ENCODE measurements at places on chromosomes 1 and 21.

GRCh38 chr1:85387781-85388180, 77.2 kb downstream of the DDAH1 start:
- DNase-seq, result no peak

GRCh38 chr1:63014267-63014666, 230.3 kb downstream of the ATG4C start:
- no peak for DNase-seq

DNA sequence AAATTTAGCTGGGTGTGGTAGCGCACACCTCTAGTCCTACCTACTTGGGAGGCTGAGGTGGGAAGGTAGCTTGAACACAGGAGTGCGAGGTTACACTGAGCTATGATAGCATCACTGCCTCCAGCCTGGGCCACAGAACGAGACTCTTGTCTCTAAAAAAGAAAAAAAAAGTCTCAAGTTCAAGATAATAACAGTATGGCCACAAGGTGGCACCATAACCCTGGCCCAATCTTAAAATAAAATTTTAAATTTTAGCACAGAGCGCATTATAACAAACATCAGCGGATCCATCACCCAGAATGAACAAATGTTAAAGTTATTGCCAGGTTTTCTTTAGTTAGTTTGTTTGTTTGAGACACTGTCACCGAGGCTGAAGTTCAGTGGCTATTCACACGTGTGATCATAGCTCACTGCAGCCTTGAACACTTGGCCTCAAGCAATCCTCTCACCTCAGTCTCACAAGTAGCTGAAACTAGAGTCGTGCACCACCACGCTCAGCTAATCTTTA, 2.9 kb upstream of the HTR6 start:
- no peak for DNase-seq

DNA sequence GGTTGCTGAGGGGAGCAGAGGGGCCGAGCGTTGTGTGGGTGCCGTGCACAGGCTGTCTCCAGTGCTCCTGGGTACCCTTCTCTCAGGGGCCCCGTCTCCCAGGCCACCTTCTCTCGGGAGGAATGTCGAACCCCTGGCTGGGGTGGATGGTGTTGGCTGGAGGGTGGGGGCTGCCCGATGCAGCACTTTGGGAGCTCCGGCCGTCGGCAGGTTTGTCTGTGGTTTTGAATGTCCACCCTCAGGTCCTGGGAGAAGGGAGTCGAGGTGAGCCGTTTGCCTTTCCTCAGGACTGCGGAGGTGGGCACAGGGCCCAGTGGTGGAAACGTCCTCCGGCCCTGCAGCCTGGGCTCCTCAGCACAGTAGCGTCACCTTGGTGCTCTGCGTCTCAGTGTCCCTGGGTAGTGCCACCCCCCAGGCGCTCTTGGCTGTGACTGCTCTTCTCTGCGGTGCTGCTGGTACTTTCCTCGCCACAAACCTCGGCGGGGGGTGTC, 14.5 kb downstream of the SLX9 start:
- DNase-seq, result no peak

- DNase-seq, result no peak
Observed at GRCh38 chr1:11484321-11484655, 5.3 kb downstream of the DISP3 start.

- no peak for DNase-seq
Observed at GRCh38 chr1:43235451-43236121, 34.2 kb upstream of the TMEM125 start.

DNA sequence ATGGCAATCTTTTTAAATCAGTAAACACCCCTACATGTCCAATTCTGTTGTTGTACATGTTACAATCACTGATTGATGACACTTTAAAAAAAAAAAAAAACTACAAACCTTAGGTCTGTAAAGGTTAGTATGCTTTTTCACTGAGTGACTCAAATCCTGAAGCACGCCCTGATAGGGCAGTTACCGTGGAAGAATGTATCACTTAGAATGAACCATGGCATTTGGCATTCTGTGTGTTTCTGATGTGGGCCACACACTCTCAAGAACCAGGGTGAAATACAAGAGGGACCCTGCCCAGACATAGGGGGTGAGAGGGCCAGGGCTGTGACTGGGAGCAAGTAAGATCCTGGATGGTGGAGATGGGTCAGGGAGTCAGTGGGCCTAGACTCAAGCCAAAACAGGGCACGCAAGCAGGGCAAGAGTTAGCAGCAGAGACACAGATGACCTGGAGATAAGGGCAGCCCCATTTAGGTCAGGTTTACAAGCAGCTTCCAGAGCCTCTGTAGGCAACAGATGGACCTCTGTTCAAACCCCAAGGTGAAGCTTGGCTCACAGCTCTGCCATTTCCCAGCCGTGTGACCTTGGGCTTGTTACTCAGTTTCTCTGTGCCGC, 47.6 kb upstream of the DMRTB1 start:
- DNase-seq, result peak; percentile 28

DNA sequence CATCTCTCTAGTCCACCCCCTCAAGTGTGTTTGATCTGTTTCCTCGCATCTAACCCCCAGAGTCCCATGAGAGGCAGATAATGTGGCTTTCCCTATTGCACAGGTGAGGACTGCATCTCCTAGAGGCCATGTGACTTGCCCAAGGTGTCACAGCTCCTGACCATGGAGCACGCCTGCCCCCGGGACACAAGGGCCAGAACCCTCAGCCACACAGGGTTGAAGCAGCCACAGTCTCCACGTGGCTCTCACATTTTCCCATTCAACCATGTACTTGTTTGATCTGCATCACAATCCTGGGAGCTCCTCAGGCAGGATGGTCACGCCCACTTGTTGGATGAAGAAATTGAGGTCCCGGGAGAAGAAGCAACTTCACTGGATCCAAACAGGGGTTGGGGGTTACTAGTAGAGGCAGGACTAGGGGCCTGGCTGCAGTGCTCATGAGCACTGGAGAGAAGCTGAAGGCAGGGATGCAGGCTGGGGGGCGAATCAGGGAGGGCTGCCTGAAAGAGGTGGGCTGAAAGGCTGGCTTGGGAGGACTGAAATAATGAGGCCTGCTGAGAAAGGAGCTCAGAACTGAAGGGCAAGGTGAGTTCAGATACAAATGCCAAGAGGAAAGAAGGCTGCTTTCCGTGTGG, 207.9 kb downstream of the PTPRU start:
- no peak for DNase-seq

GRCh38 chr1:41874903-41875411, 43.8 kb downstream of the HIVEP3 start:
- DNase-seq, result no peak

DNA sequence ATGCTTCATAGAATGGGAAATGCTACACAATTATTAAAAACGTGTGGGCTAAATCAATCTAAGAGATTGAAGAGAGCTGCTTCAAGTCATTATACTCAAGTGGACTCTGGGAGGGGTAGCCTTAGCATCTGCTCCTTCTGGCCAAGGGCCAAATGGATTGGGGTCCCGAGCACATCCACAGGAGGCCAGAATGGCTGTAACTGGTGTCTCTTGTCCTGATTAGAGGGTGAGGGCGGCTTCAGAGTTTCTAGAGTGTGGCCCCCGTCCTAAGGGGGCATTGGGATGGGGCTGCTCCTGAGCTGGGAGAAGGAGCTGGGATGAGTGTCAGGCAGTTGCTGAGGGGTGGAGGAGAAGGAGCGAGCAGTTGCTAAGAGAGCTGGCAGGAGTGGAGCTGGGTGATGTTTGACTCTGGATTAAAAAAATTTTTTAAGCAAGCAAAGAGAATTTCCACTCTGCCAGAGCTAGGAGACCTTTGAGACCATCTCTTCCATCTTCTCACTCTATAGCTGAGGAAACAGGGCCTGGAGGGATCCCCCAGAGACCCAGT, 71.3 kb upstream of the TLR5 start:
- DNase-seq, result no peak

DNA sequence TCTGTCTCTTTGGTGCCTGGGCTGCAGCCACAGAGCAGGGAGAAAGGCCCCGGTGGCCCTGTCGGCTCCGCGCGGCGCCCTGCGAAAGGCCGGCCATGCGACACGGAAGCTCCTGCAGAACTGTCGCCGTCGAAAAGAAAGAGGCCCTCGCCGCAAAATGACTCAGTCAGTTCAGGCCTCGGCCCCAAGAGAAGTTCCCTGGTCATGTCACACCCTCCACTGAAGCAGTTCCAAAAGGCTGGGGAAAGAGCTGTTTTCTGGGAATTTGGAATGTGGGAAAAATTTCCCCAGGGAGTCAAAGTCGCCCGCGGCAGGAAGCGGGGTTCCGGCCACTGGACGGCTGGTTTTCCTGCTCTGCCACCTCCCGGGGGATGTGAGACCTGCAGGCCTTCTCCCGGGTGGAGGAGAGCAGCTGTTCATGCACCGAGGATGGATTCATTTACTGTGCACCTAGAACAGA, 115.8 kb upstream of the ZNF678 start:
- no peak for DNase-seq
